Effector CD8-positive, alpha-beta T cell (primary cell): ENCODE measurements at places on chromosomes 2 and 18.
A peak's percentile ranks its signal among the peaks of the same experiment; 100 is the strongest.

DNA sequence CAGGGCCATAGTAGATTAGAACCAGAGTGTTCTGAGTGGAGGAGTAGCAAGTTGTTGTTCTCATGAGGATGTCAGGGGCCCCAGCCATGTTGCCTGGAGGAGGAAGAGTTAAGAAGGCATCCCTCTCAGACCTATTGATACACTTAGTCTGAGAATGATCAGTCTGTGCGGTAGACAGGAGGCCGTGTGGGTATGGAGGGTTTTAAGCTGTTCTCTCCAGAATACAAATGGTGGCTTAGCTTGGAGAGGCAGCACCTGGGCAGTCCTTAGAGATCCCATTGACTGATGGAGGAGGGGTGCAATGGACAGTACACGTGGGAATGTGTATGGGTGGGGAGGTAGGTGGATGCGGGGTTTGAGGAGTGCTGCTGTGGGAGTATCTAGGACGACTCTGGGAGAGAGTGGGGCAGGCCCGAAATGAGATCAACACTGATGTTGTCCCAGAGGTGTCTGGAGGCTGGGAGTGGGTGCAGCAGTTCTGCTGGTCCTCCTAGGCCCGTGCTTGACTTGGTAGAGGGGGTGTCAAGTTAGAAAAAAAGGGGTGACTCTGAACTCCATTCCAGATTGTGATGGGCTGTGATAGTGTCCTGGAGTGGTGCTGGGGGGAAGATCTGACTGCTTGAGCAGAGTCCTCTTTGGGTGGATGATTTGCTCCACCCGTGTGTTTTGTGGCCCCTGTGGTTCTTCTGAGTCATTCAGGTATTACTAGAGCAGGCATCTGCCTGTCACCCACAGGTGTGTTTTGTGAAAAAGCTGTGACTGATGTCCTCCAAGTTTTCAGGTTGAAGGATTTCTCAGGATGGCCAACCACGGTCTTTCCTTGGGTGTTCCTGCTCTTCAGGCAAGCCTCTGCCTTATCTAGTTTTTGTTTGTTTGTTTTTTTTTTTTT is 44.7 kb downstream of the C2orf42 start:
- DNase-seq: no peak

- DNase-seq: no peak
Measured at GRCh38 chr2:194062401-194062800, 1594.6 kb upstream of the SLC39A10 start.

DNA sequence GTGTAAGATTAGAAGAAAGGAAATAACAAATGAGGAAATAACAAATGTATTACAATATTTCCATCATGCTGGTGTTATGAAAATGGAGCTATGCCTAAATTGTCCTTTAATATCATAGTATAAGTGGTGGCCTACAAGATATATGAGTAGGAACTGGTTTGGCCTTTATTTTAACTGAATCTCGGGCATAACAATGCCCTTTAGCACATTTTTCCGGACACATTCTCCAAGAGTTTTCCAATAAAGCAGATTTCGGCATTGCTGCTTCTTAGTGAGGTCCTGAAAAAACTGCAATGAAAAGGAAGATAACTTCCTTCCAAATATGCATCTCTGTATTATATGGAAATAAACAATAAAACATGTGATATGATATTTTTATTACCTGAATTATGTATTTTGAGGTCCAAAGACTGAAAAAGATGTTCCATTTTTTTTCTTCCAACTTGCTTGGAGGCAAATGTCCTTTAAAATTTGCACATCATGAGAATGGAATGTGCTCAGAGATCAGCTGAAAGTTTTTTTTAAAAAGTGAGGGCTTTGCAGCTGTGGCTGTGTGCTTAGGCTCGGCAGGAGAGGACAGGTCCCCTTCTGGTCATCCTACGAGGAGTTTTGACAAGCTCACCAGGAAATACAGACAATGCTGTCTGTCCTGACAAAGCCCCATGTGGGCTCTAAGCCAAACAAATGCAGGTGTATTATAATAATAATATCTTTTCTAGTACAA is 132.3 kb upstream of the RND3 start:
- no peak for DNase-seq

- DNase-seq: peak; percentile 18
Measured at GRCh38 chr2:70141212-70141901, 49.5 kb downstream of the C2orf42 start.

GRCh38 chr2:112907001-112907949 is 3.7 kb upstream of the IL37 start:
- DNase-seq: no peak

DNA sequence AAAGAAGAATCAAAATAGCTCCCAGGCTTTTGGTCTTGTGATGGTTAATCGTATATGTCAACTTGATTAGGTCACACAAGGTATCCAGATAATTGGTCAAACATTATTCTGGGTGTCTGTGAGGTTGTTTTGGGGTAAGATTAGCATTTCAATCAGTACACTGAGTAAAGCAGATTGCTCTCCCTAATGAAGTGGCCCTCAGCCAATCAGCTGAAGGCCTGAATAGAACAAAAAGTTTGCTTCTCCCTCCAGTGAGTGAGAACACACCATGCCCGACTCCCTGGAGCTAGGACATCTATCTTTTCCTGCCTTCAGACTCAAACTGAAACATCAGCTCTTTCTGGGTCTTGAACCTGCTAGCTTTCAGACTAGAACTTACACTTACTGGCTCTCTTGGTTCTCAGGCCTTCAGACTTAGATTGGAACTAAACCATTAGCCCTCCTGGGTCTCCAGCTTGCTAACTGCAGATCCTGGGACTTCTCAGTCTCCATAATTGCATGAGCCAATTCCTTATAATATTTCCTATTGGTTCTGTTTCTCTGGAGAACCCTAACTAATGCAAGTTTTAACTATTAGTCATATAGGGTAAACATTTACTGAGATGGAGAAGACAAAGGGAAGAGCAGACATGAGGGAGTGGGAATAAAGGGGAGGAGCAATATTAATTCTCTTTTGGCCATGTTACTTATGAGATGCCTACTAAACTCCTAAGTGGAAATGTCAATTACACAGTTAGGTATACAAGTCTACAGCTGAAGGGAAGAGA is 25.5 kb downstream of the LNPK start:
- no peak for DNase-seq

- no peak for DNase-seq
Measured at GRCh38 chr2:204452464-204453023, 92.7 kb upstream of the PARD3B start.

GRCh38 chr2:236499691-236500578 is 69.7 kb upstream of the ACKR3 start:
- DNase-seq: no peak

GRCh38 chr18:21444465-21445212 is 155.9 kb downstream of the ESCO1 start:
- no peak for DNase-seq

DNA sequence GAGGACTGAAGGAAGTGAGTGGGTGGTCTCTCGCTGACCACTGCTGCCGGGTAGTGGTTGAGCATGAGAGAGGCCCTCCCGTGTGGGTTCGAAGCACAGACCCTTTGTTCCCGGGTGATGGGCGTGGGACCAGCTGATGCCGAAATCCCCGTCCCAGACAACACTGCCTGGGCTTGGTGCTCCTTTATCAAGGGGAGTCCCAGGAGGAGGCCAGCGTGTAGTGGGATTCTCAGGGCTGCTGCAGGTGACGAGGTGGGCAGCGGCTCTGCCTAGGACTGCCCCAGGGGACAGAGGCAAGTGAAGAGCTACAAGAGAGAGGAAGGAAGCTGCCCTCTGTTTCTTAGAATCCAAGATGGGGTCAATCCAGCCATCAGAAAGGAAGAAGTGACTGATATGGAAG is 251.3 kb upstream of the PXDN start:
- no peak for DNase-seq

DNA sequence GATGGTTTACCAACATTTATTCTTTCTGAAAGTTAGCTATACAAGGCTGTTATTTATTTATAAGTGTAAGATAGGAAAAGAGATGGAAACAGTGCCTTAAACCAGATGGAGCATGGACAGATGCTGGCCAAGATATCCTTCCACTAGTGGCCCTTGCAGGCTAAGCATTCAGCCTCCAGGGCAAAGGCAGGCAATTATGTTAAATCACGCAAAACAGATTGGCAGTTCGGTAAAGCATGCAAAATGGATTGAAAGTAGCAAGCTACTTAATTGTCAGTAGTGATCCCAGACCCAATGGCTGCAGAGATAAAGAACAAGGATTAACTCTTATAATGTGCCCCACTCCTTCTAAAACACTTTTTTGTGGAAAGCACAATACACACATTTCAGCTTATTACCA is 105.4 kb upstream of the MAP4K3 start:
- no peak for DNase-seq

DNA sequence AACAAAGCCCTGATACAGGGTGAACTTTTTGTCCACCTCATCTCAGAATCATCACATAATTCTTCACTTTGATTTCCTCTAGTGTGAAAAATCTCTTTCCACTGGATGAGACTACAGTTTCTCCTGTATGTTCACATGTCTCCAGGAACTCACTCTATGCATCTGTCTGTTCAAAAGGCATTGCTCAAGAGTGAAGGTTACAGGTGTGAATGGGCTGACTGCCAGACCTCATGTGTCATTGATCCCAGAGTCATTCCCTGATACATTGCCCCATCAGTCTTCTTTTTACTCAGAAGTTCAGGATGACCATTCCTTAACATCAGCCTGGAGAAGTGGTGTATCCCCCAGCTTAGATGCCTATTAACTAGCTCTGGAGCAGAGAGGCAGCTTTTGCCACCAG is 4.4 kb upstream of the DSC3 start:
- DNase-seq: no peak

DNA sequence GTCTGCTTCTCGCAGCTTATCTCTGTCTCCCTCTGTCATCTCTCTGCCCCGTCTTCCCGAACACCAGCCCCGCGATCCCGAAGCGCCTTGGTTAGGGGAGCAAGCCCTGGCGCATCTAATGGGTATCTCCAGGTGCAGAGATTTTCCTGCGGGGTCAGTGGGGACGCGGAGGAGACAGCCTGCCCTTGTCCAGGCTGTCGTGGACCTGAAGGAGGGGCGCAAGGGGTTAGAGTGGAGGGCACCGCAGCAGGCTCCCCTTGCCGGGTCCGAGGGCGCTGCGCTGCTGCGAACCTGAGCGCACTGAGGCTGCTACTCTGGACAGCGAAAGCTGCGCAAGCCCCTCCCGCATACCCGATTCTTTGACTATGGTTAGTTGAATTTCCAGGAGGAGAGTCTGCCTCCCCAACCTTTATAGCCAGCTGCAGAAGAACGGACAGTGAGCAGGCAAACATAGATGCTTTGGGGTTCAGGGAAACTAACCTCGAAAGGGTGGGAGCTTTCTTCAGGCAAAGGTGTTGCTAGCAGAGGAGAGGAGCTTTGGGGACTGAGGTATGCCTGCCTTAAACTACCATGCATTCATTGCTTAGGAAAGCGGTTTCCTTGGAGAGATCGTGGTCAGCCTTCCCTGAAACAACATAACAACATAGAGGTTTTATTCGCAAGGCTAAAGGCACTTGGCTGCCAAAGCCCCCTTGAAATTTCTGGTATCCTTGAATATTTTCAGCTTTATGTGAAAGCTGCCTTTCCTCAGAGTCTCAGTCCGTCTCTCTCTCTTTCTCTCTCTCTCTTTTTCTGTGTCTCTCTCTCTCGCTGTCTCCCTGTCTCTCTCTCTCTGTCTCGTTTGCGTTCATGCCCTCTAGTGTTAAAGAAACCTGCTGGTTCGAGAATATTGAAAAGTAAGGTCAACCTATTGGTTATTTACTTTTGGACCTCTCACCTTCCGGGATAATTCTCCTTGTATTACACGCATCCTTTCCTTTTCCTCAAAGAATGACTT is 1.6 kb downstream of the GALNT13 start:
- no peak for DNase-seq

DNA sequence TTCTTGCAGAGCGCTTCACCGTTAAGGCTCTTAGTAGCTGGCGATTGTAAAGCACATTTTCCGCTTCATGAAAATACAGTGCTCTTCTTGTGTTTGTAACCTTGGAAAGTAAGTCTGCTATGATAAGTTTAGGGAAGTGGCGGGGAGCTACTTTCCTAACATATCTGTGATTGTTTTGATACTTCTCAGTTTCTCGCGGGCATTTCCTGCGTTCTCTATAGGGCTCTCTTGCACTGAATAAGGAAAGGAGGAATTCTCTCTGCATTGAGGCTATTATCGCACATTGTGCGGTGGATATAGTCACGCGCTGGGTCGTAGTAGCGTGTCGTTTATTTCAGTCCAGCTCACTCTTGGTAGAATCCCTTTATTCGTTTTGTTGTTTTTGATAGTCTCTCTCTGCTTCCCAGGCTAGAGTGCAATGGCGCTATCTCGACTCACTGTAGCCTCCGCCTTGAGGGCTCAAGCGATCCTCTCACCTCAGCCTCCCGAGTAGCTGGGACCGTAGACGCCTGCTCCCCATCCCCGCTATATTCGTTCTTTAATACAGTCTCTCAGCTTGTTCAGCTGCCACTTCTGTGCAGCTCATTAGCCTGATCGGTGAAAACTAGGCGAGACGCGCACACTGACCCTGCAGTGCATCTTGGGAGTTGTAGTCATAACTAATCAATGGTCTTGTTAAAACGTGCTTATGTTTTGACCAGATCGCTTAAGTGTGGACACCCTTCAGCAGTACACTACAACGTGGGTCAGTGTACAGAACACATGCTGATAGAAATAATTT is 1.0 kb upstream of the PPP4R3B start:
- peak; percentile 39 for DNase-seq

GRCh38 chr2:148978026-148978685 is 60.3 kb upstream of the LYPD6B start:
- DNase-seq: no peak

DNA sequence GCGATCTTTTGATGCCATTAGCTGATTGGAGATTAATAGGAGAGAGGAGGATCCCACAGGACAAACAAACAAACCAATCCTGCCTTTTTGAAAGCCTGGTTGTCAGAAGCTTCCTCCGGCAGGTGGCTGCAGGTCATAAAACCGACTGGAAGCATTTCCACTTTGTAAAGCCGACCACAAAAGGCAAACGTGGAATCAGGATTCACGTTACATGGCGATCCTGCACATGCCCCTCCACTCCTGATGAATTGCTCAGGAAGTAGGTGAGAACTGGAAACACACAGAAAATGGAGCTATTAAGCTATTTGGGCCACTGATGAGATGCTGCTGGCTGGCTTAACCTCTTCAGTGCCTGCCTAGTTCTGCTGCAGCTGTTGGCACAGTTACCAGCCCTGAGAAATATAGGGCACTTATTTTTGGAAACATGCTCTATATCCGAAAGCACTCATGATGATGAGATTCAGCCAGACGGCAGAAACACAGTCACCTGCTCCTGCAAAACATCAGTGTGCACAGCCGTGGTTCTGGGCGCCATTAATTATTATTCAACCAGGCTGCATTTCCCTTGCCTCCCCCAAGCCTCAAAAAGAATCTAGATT is 110.3 kb upstream of the ST6GAL2 start:
- no peak for DNase-seq
